ENCODE measurements at places on chromosomes 1 and 21.

DNA sequence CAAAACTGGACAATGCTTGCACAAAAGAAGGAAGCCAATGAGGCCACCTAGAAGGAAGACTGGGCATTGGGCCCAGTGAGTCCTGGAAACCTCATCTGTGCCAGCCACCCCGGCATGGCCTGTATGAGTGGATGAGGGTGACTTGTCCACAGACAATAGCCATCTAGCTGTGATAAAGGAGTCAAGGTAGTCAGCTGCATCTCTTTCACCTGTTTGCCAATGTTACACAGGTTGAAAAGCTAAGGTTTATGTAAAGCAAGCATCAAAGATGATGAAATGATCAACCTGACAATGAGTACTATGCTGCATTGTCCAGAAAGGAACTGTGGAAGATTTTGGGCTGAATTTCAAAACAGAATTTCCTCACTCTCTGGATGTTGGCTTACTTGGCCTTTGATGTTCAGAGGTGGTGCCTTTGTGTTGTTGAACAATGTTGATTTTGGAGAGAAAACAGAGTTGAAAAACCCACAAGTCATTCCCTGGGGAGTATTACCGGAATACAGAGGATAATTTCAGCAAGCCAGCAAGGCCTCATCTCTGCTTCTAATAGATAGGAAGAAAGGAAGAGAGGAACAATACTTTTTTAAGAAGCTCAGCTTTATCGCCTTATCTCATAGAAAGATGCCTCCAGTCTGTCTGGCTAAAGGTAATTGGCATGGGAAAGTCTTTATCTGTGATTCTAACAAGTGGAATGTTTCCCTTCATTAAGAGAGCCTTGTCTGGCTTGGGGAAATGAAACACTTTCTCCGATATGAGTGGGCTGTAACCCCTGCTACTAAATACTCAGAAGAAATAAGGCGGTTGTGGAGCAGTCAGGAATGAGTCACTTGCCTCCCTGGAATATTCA is 11.4 kb upstream of the SELE start:
- DNase-seq, result no peak

DNA sequence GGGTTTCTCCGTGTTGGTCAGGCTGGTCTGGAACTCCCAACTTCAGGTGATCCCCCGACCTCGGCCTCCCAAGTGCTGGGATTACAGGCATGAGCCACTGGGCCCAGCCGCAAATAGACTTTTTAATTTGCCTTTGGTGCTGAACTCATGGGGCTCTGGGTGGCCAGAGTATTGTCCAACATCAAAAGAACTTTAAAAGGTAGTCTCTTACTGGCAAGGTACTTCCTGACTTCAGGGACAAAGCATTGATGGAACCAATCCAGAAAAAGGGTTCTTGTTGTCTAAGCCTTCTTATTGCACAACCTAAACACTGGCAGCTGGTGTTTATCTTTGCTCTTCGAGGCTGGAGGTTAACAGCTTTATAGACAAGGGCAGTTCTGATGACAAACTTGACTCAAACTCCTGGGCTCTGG is 3.8 kb upstream of the KTI12 start:
- DNase-seq, result no peak

GRCh38 chr1:25174363-25174729 is 58.0 kb downstream of the SYF2 start:
- no peak for DNase-seq

GRCh38 chr1:230708631-230709580 is 5.0 kb downstream of the AGT start:
- no peak for DNase-seq

- DNase-seq, result no peak
These were observed 26.6 kb upstream of the LMX1A start for GRCh38 chr1:165383067-165383466.

DNA sequence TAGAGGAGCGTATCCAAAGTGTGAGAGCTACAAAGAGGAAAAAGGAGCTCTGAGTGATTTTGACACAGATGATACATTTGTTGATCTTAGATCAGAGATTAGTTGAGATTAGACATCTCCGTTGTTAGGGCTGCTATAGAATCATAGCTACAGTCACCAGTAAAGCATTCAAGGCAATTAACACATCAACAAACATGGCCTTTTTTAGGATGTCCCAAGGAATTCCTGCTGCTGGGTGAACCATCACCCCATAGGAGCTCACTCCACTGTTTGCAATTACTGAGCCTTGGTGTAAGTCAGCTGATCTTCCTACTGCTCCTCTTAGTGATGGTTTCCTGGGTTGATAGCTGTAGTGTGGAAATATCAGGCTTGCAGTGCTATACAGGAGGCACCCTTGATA is 6.7 kb upstream of the RSRP1 start:
- no peak for DNase-seq

DNA sequence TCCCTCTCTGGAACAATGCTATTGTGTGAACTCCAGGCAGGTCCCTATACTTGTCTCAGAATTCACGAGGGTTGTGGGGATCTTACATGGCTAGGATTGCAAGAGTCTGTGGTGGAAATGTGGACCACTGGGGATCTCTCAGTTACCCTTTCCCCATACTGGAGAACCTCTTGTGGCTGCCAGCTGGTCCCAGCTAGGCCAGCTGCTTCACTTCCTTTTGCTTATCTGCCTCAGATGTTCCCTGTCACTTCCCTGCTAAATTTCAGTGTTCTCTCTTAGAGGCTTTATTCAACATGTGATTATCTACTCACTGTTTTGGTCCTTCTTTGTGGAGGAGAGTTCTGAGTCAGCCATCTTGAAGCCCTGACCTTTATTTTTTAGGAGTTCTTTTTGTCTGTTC is 75.9 kb upstream of the SAMD13 start:
- no peak for DNase-seq

GRCh38 chr1:65255656-65256050 is 53.7 kb upstream of the DNAJC6 start:
- no peak for DNase-seq

DNA sequence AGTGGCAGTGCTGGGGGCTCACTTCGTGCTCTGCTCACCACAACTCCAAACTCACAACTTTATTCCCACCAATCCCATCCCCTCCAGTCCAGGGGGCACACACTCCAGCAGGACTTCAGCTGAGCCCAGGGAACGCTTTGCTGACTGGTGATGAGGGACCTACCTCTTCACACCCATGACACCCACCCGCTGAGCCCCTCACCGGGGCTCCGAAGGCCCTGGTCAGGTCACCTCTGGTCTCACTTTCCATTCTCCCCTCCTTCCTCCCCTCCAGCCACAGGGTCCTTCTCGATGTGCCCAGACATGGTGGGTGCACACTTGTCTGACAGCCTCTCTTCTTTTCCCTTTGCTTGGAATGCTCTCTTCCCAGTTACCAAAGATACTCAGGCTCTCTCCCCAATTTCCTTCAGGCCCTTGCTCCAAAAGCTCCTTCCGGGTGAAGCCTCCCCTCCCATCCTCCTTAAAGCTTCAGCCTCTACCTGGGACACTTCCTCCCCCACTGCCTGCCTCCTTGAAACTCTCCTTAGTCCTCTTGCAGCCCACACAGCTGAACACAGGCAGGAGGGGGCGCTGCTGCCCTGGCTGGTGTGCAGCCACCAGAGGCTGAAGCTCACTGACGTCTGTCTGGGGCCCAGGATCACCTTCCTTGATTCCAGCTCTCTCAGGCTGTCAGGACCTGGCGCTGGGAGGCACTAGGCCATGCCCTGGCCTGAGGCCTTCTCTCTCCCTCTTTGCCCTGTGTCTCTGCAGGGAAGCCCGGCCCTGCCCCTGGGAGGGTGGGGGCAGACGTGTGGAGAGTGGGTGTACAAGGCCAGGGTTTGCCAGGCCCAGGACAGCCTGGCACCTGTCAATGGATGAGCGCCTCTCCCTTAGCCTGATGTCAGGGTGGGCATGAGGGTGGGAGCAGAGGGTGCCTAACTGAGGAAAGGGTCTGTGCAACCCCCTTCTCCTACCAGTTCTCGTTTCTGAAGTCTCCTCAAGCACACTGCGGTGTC is 1.6 kb downstream of the KCNE1 start:
- peak; percentile 48 for DNase-seq

DNA sequence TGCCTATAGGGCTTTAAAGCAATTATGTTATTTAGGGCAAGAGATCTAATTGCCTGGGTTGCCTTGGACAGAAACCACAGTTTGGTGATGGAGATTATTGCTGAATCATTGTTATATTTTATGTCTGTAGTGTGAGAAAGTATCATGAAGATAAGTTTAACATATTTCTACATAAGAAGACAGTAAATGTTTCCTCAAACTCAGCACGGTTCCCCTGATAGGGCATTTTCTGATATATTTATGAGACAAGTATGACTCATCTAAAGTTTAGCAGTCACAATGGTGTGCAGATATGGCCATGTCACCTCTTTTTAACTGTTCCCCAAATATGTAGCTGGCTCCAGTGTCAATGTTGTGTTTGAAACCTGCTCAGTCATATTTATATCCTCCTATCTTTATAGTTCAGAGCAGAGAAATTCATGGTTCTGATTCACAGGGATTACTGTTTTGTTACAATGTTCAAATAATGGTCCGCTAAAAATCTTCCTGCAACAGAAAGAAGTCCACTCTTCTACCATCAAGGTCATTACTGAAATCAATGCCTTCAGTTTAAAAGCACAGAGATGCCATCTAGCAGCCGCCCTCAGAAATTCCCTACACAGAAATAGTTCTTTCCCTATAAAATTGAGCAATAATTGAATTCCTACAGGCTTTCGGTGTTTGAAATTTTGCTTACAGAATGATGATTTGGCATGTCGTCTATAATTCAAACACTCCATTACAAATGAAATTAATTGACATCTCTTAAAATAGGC is 3.7 kb downstream of the OLFM3 start:
- no peak for DNase-seq

DNA sequence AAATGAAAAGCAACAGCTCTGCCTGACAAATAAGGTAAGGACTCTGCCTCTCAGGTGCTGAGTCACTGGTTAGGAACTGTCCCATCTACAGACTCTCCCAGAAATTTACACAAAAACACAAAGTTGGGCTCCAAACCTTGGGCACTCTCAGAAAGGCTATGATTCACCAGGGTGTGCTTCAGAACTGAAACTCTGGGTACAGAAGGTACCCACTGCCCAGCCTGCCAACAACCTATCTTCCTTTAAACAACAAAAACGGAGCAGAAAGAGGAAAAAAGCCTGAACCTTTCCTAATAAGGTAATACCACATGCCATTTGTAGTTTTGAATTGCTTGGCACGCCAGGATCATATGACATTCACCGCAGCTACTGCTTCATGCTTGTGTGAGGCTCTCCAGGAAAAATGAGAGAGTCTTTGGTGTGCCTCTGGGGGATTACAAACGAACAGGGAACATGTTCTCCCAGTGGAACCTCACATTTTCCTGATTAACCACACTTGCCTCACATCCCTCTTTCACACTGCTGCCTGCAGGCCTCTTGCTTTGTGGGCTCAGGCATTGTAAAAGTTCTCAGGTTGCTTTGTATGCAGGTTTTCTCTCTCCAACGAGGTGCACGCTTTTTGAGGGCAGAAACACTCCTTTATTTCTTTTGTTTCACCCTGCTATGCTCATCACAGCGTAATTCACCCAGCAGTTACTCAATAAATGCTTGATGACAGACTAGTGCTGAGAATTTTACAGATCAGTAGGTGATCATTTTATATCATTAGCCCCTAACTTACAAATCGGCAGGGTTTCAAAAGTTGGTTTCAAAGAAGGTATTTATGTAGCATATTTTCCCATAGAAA is 65.1 kb downstream of the GADD45A start:
- DNase-seq, result no peak

DNA sequence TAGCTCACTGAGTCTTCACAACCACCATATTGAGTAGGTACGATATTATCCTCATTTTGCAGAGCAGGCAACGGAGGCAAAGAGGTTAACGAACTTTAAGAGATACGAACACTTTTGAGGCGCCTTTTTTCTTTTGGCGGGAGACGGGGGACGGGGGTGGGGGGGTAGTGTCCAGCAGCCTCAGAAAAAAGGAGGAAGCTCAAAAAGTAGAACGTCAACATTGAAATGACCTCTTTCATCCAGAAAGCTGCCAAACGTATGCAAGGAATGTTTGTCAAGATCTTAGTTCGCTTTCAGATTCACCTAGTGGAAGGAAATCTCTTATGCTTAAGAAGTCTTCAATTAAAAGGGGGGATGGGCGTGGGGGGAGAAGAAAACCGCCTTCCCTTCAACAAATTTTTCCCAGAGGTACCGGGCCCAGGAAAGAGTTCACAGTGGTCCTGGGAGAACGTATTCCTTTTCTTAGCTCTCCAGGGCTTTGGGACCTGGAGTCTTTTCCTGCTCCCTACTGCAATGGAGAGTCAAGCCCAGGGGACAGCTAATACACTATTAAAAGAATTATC is 1.1 kb upstream of the PCAT6 start:
- DNase-seq, result no peak

GRCh38 chr21:18164483-18164882 is 80.2 kb upstream of the CHODL start:
- no peak for DNase-seq

- DNase-seq, result no peak
These were observed 10.0 kb downstream of the URB2 start for GRCh38 chr1:229636042-229636441.

GRCh38 chr21:42373196-42373907 is 7.0 kb upstream of the TFF1 start:
- no peak for DNase-seq

DNA sequence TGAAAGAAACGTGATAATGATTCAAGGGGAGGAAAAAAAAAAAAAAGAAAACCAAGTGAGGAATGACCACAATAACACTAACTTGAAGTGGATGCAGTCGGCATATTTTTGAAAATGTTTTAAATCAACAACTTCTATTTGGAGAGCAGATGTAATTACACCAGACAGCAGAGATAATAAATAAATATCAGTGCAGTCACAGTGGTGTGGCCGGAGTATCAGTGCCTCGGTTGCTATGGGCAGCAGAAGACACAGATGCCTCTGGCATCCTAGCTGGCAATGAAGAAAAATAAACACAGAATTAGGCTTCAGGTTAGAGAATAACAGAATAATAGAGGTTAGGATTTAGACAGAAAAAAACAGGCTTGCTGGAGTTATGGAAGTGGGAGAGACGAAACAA is 888.3 kb downstream of the LTN1 start:
- no peak for DNase-seq

DNA sequence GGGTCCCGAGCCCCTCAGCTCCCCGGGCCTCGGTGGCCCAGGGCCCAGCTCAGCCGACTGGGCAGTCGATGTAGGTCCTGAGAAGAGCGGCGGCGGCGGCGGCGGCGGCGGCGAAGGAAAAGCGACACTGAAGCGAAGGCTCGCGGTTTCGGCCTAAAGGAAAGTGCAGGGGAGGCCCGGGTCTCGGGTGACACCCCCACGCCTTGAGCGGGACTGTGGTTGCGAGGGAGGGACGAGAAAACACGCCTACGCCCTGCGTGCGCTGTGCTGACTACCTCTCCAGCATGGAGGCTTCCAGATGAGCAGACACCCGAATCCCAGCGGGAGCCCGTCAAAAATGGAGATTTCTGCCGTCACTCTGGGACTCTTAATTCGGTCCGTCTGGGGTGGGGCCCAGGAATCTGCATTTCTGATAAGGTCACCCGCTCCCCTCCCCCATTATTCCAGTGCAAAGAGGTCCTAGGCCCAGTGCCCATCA is 31.2 kb downstream of the DNTTIP2 start:
- DNase-seq, result peak; percentile 63
